ENCODE measurements at places on chromosomes 13 and 19.

DNA sequence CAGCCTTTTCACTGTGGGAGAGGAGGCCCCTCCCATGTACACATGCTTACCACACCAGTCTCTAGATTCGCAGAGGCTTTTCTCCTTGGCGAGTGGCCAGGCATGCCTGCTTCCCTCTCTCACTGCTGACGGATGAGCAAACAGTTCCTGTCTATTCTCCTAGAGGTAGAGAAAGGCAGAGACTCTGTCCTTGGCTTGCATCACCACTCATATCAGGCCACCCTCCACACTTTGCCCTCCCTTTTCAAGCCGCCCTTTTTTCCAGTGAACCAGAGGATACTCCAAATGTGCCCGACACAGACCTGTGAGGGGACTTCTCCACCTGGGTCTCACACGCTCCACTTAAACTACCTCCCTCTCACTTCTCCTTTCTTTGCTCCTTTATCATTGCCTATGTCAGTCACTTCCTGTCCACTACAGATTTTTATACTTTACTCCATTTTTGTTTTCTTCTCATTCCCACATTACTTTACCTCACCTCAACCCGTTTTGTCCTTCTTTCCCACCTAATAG is 284.6 kb downstream of the DNAJC15 start:
- peak; percentile 72 for DNase-seq

DNA sequence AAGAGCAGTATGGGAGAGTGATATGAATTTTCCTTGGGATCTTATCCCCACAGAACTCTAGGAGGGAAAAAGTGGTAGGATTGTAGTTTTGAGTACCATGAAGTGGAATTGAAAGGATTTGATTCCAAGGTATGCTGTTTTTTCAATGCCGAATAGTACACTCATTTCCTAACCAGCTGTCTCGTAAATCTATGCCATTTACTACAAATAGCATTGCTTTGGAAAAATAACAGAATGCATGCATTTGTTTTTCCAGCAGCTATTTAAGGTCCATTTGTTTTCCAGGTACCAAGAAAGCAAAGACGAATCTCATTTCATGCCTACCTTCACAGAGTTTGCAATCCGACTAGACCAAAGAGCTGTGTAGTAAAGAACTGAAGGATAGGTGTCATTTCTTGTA is 10.5 kb downstream of the POLR1D start:
- no peak for DNase-seq

- DNase-seq = no peak
Measured at GRCh38 chr13:52348983-52349780, 56.8 kb downstream of the THSD1 start.

DNA sequence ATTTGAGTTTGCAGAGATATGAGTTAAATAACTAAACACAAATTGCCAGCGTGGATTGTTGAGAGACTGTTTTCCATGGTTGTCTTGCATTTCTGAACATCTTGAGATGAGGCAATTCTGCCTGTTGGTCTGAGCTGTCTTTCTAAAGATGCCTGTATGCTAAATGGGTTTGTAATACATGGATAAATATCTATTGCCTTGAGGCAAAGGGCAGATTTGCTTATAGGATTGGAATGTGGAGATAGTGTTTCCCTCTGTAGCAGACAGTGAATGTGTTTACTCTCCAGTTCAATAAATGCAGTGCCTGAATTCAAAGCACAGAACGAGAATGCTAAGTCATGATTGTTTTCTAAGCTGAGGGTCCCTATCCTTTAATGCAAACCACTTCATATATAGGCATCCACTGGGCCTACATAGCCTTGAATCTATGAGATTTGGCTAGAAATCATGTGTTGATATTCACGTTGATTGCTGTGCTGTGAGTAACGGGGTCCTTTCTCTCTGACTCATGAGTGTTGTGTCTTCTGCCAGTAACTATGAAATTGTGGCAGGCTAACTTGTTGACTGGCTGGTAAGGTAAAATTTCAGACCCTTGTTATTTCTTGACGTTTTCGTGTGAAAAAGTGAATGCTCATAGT is 2554.8 kb downstream of the PCDH9 start:
- DNase-seq = no peak

- DNase-seq = no peak
Measured at GRCh38 chr13:81848291-81848690, 1507.4 kb upstream of the SPRY2 start.

DNA sequence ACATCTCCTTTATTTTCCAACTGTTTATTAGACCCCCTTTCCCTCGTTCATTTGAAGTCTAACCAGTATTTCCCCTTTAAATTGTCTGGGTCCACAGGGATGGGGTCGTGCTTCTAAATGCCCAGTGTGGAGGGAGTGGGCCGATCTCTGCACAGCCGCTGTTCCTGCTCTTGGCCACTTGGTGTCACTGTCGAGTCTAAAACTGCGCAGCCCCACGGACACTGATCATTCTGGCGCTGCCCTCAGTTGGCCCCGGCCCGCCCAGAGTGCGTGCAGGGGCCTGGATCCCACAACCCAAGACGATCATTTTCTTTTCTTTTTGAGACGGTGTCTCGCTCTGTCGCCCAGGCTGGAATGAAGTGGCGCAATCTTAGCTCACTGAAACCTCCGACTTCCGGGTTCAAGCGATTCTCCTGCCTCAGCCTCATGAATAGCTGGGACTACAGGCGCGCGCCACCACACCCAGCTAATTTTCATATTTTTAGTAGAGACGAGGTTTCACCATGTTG is 12.0 kb downstream of the WDR88 start:
- no peak for DNase-seq

GRCh38 chr13:52810526-52810925 is 37.9 kb downstream of the PCDH8 start:
- no peak for DNase-seq

DNA sequence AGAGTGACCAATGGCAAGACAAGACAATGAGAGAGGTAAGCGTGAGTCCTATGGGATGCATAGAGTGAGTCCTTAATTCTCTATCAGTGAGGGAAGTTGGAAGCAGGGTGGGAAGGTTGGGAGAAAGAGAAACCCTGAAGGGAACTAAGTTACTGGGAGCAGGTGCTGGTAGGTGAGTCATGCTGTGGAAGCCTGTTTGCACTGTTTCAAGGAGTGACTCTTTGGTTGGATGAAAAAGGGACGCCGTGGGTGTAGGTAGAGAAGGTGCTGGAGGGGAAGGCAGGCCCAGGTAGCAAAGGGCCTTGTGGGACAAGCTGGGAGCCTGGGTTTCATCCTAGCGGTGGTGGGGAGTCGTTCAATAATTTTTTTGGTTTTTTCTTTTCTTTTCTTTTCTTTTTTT is 21.9 kb downstream of the IGFL1 start:
- DNase-seq = no peak

DNA sequence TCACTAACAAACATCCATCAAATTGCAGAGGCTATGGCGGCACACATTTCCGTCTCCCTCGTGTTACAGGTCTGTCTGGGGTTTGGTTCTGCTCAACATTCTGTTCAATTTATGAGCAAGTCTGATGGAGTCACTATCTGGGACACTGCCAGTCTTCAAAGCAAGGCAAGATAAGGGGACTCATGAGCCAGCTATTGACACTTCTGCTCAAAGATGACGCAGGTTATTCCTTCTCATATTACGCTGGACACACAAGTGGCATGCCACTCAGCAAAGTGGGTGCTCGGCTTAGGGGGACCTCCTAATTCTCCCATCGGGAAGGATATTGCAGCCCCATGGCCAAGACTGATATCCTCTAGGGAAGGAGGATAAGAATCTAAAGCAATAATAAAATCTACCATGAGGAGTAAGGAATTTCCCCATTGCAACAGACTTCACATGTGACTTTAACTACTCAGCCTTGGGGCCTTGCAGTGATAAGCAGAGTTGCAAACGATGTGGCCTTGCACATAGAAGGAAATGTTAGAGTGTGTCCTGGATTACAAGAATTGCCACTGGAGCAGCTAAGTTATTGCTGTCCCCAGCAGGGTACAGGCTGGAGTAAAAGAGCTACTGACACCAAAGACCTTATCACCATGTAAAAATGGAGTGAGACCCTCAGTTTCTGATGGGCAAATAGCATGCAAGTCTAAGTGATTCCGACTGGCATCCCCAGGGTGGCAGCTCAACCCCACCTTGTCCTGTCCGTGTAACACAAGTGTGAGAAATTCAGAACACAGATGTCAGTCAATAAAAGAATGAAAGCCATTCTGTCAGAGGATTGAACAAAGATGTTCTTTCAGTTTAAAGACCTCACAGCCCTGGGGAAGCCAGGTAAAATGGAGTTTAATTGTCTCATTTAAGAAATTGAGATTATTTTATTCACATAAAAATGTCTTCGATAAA is 306.1 kb downstream of the IRS2 start:
- DNase-seq = peak; percentile 54

DNA sequence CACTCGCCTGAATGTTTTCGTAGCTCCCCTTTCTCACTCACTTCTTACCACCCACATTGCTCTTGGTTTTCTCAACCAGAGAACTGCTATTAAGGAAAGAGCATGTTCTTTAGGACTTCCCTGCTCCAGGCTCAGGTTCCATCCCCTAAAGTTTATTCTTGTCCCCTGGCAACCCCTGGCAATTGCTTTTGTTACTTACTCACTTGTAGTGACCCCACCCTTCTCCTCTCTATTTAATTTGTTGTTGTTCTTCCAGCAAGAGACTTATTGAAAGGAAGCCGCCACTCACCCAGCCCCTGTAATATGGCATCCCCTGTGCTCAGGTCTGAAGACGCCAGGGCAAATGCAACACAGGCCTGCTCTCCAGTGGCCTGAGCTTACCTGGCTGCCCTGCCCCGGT is 233.7 kb upstream of the SOX21 start:
- no peak for DNase-seq

DNA sequence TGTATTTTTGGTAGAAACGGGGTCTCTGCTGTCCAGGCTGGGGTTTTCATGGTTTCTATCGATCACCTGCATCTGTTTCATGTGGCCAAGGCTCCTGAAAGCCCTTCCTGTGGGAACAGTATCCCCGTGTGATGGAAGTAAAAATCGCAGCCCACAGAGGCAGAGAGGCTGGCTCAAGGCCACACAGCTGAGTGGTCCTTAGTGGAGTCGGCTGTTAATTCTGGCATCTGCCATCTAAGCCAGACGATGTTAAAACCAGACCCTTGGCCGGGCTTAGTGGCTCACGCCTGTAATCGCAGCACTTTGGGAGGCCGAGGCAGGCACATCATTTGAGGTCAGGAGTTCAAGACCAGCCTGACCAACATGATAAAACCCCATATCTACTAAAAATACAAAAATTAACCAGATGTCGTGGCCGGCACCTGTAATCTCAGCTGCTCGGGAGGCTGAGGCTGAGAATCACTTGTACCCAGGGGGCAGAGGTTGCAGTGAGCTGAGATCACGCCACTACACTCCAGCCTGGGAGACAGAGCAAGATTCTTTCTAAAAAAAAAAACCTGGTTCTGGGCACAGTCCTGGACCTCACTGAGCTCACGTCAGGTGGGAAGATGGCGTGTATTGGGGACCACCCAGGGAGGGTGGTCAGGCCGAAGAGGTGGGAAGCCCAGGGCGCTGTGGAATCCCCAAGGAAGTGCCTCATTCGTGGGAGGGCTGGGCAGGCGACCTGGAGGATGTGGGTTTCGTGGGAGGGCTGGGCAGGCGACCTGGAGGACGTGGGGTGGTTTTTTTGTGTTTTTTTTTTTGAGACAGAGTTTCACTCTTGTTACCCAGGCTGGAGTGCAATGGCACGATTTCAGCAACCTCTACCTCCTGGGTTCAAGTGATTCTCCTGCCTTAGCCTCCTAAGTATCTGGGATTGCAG is 18.5 kb upstream of the MISP start:
- DNase-seq = no peak

DNA sequence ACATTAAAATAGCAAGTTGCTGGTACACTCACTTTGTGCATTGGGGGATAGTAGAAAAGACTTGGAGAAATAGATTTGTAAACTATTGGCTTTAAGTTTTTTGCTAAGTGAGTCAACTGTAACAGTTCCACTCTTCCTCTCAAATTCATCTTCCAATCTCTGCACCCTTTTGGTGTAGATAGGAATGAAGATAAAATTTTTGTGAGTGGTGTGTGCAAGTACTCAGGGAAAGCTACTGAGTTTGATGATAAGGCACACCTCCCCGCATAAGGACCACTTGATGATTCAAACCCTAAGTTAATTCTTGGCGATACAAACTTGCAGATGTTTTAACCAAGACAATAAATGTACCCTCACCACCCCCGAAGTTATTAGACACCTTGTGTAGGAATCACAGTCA is 168.3 kb upstream of the SLITRK1 start:
- DNase-seq = no peak

GRCh38 chr13:23430664-23431063 is 2.8 kb downstream of the SACS start:
- no peak for DNase-seq

Measured in LNCaP clone FGC (cell line).